ENCODE measurements at places on chromosomes 3 and 15.

DNA sequence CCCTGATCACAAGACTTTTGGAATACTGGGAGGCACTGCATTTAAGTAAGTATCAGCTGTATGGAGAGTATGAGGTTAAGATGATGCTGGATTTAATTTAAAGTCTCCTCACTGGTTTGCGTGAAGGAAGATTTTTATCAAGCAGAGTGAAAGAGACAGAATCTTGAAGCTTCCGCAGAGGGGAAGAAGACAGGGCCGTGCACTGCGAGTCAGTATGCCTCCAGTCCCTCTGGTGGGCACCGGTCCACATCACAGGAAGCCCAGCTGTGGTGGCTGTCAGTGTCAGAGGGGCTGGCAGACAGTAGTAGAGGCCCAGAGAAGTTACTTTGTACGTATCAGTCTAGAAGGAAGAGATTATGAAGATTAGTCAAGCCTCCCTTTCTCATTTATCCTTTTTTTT is 379.0 kb upstream of the TPRG1 start:
- peak; percentile 56 for DNase-seq

- DNase-seq = no peak
Observed at GRCh38 chr3:111607240-111607920, 12.2 kb upstream of the ZBED2 start.

GRCh38 chr3:56269755-56270535 is 198.3 kb downstream of the ERC2 start:
- peak; percentile 68 for DNase-seq

- no peak for DNase-seq
Observed at GRCh38 chr3:38573556-38573955, 75.9 kb downstream of the SCN5A start.

All from stomach (tissue), 19 donors.